ENCODE measurements at places on chromosomes 2 and 18. TPM values are rescaled to one million over a fixed set of nuclear protein-coding genes. Genes with fewer than 3 reads are reported as not detected.

DNA sequence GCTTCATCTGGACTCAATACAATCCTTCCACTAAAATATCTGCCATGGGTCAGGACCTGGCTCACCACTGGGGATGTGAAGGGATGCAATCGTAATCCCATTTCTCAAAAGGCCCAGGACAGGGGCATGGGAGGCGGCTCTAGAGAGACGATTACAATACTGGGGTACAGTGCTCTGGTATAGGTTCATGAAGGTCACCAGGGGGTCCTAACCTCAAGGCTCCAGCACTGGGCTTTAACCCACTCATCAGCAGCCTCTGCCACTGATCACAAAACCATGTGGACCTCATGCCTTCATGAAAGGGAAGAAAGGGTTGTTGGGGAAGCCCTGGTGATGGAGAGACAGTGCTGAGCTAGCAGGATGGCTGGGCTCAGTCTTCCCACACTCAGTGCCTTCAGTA lies 48.8 kb downstream of the ADD2 start:
- H3K27ac ChIP-seq, result no peak overlapping the region
- no peaks in the 10 kb centered on the region for H3K4me1 ChIP-seq
- H3K27me3 ChIP-seq, result no peaks in the 10 kb centered on the region
- H3K4me3 ChIP-seq, result no peak overlapping the region

GRCh38 chr18:13730481-13730880 lies 4.0 kb downstream of the RNMT start:
- H3K36me3 ChIP-seq, result peaks cover 20% of the 10 kb centered on the region
- no peak overlapping the region for H3K4me3 ChIP-seq
- DNase-seq, result no peak
- peaks cover 3% of the 10 kb centered on the region for H3K4me1 ChIP-seq

DNA sequence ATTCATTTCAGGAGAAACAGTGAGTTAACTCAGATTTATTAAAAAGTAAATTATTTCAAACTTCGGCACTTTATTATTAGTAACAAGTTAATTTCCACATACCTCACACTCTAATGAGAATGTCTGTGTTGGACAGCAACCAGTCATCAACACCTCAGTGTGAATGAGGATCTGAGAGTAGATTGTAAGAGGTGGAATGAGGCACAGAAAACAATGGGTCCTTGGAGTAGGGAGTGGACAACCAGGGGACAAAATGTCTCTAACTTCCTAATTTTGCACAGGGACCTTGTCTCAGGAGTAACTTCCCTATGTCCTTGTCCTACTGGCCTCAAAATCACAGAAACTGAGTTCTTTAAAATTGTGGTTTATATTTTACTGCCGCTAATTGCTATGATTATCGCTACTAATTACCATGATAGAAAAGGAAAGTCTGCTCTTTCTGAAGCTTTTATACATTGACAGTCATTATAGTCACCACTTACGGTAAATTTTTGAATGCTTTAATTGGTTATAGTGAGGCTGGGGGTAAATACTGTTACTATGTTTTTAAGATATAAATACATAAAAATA lies 82.2 kb upstream of the LRPPRC start:
- no peaks in the 10 kb centered on the region for H3K27me3 ChIP-seq
- no peak for DNase-seq
- H3K36me3 ChIP-seq, result no peaks in the 10 kb centered on the region
- no peak overlapping the region for H3K27ac ChIP-seq
- no peaks in the 10 kb centered on the region for H3K4me1 ChIP-seq

DNA sequence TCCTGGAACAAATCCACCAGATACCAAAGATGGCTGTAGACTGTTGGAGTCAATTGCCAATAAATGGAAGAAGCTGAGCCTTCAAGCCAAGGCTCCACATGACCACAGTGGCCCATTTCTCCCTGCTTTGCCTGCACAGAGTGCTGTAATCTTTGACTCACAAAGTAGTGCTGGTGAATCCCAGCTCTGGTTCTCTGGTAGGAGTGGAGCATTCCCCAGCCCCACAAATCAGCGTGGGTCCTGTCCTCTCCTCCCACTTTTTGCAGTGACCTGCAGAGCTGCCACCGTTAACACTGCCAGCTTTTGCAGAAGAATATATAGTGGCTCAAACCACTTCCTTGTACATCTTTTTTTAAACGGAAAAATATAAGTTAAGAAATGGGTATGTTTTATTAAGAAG lies 93.9 kb downstream of the MGAT5 start:
- H3K36me3 ChIP-seq, result no peaks in the 10 kb centered on the region
- H3K27ac ChIP-seq, result no peak overlapping the region
- H3K4me3 ChIP-seq, result no peak overlapping the region
- H3K4me1 ChIP-seq, result no peaks in the 10 kb centered on the region
- H3K27me3 ChIP-seq, result no peaks in the 10 kb centered on the region

- no peak overlapping the region for H3K4me3 ChIP-seq
- H3K27me3 ChIP-seq, result no peaks in the 10 kb centered on the region
- H3K36me3 ChIP-seq, result no peaks in the 10 kb centered on the region
- DNase-seq, result no peak
- H3K27ac ChIP-seq, result no peak overlapping the region
Measured at GRCh38 chr18:73717570-73717969, 430.1 kb downstream of the FBXO15 start.

- H3K27ac ChIP-seq, result no peak overlapping the region
- DNase-seq, result no peak
- no peak overlapping the region for H3K4me3 ChIP-seq
- H3K27me3 ChIP-seq, result no peaks in the 10 kb centered on the region
Measured at GRCh38 chr2:206381881-206382280, 61.5 kb upstream of the ADAM23 start.

Gene M1AP
- 1.2 TPM for total RNA-seq

- H3K36me3 ChIP-seq, result no peaks in the 10 kb centered on the region
- no peak for DNase-seq
- no peak overlapping the region for H3K4me3 ChIP-seq
- no peak overlapping the region for H3K27ac ChIP-seq
Measured at GRCh38 chr2:21404827-21405625, 281.3 kb downstream of the TDRD15 start.

Gene IFIH1
- total RNA-seq, result 9.7 TPM

Gene TSGA10
- 7.9 TPM for total RNA-seq

Gene CREG2
- not detected for total RNA-seq

GRCh38 chr18:3014503-3015203 lies 1.7 kb upstream of the LPIN2 start:
- no peaks in the 10 kb centered on the region for H3K27me3 ChIP-seq
- H3K27ac ChIP-seq, result peak overlapping the region; percentile 30
- no peak overlapping the region for H3K4me3 ChIP-seq
- no peaks in the 10 kb centered on the region for H3K36me3 ChIP-seq

- no peaks in the 10 kb centered on the region for H3K27me3 ChIP-seq
- H3K36me3 ChIP-seq, result no peaks in the 10 kb centered on the region
- H3K27ac ChIP-seq, result no peak overlapping the region
- peaks cover 5% of the 10 kb centered on the region for H3K4me1 ChIP-seq
Measured at GRCh38 chr2:96554293-96555145, 18.0 kb downstream of the ARID5A start.

Gene BCL11A
- total RNA-seq, result 2.9 TPM

DNA sequence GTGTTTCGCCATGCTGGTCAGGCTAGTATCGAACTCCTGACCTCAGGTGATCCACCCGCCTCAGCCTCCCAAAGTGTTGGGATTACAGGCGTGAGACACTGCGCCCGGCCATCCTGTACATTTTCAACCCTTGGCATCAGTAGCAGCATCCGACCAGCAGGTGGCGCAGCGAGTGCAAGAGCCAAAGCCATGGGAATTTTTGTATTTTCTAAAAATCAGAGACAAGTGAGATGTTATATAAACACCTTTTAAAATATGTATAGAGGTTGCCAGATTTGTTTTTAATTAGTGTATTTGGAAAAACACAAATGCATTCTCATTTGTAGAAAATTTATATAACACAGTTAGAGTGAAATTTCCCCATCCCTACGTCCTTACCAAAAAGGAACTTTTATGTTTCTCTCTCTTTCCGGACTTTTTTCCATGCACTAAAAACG lies 36.8 kb downstream of the MOGAT1 start:
- no peak overlapping the region for H3K27ac ChIP-seq
- no peak overlapping the region for H3K4me3 ChIP-seq
- no peaks in the 10 kb centered on the region for H3K4me1 ChIP-seq
- peak; percentile 93 for DNase-seq
- H3K27me3 ChIP-seq, result no peaks in the 10 kb centered on the region

- no peak for DNase-seq
- H3K36me3 ChIP-seq, result no peaks in the 10 kb centered on the region
- H3K4me3 ChIP-seq, result no peak overlapping the region
- no peaks in the 10 kb centered on the region for H3K27me3 ChIP-seq
- no peaks in the 10 kb centered on the region for H3K4me1 ChIP-seq
Measured at GRCh38 chr2:236579746-236580315, 10.2 kb downstream of the ACKR3 start.

DNA sequence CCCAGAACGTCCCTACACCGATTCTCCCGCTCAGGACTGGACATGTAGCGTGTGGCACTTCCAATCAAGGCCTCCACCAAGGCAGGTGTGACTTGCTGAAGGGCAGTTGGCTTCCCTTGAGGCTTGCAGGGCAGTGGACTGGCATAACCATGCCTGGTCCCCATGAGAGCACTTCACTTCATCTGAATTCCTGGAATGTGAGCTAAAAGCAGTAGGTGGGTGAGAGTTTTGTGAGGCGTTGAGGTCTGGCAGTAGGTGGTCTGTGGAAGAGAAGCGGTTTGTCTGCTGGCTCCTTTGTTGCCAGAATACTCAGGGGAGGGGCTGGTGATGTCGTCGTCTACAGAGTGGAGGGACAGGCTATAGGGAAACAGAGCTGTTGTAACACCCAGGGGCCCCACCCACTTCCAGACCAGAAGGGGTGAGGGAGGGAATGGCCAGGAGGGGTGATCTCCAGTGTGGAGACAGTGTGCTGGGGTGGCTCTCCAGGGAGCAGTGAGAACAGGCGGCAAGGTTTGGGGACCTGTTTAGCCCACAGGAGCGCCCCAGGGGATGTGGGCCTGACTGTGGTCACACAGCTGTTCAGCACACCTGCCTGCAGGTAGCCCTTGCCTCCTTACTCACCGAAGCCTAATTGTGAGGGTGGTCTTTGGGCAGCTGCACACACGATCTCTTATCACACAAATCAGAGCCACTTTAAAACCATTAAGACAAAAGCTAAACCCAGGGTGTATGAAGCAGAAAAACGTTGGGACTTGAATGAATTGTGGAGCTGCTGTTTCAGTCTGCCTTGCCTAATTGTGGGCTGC lies 21.5 kb upstream of the ALKAL2 start:
- H3K36me3 ChIP-seq, result no peaks in the 10 kb centered on the region
- no peak overlapping the region for H3K4me3 ChIP-seq
- H3K27me3 ChIP-seq, result no peaks in the 10 kb centered on the region
- no peak overlapping the region for H3K27ac ChIP-seq
- H3K4me1 ChIP-seq, result no peaks in the 10 kb centered on the region

- H3K27me3 ChIP-seq, result no peaks in the 10 kb centered on the region
- peaks cover 4% of the 10 kb centered on the region for H3K4me1 ChIP-seq
- H3K36me3 ChIP-seq, result no peaks in the 10 kb centered on the region
Measured at GRCh38 chr2:88350331-88351248, 101.9 kb downstream of the FOXI3 start.

DNA sequence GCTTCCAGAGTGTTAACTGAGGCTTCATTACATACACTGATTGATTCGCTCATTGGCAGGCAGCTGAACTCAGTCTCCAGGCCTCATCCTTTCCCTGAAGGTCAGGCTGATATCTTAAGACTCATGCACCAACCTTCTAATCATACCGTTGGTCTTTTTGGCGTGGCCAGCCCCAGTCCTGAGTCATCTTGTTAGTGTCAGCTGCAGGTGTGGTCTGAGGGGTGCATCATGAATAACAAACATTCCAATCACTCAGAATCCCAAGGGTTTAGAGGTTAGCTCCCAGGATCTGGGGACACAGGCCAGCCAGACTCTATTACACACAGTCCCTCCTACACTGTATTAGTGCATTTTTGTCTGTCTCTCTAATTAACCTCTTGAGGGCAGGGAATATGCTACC lies 271.5 kb downstream of the HRH4 start:
- no peaks in the 10 kb centered on the region for H3K4me1 ChIP-seq
- H3K36me3 ChIP-seq, result no peaks in the 10 kb centered on the region
- H3K27ac ChIP-seq, result no peak overlapping the region
- DNase-seq, result no peak
